Left cardiac atrium (tissue), 4 donors: ENCODE measurements at places on chromosomes 5 and 9. TPM values are rescaled to one million over a fixed set of nuclear protein-coding genes. Genes with fewer than 3 reads are reported as not detected.
A peak's percentile ranks its signal among the peaks of the same experiment; 100 is the strongest.

- no peak for DNase-seq
Observed at GRCh38 chr9:98600631-98601030, 108.1 kb downstream of the GABBR2 start.

DNA sequence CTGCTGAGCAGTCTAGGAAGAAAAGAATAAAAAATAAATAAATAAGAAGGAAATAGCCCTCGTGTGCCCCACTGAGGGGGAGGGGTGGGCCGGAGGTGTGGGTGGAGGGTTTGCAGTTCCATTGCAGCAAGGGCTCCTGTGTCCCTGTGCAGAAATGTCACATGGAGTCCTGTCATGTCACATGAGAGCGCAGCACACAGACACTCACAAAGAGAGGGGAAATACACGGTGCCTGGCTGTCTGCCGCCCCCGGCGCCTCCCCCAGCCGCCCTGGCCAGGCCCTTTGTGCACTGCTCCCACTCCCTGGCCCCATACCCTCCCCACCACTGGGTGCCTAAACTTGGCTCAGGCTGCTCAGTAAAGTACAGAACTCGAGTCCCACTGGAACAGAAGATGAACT lies 55.6 kb upstream of the SPTLC1 start:
- DNase-seq, result no peak

- no peak for DNase-seq
Observed at GRCh38 chr5:171137768-171138525, 171.1 kb upstream of the TLX3 start.

- DNase-seq, result no peak
Observed at GRCh38 chr5:1557114-1557873, 33.5 kb upstream of the LPCAT1 start.

DNA sequence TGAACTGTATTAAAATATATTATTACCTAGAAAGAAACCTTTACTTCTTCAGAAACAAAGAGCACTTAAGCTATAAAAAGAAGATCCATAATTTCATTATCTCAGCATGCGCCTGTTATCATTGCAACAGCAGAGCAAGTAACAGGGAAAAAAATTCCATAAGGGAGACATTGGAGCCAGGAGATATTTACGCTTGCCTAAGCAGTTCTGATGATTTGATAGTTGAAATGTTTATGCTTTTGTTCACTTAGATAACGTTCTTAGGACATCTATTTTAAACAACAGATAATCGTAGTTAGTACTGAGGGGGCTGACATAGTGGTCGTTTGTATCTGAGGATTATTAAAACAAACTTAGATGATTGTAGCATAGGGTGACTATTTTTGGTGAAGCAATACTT lies 252.5 kb downstream of the NNT start:
- DNase-seq, result no peak

- DNase-seq, result no peak
Observed at GRCh38 chr9:69900406-69900805, 79.8 kb downstream of the CFAP95 start.

GRCh38 chr5:175876107-175876506 lies 4.7 kb downstream of the CPLX2 start:
- no peak for DNase-seq

GRCh38 chr9:88949425-88949824 lies 41.8 kb upstream of the S1PR3 start:
- peak; percentile 51 for DNase-seq

- no peak for DNase-seq
Observed at GRCh38 chr9:113355040-113355596, 5.8 kb downstream of the BSPRY start.

- DNase-seq, result no peak
Observed at GRCh38 chr5:135547590-135548254, 12.0 kb upstream of the NEUROG1 start.

Gene INSL4
- total RNA-seq, result not detected

Gene SCGB3A1
- not detected for total RNA-seq

Gene IER5L
- total RNA-seq, result 13.1 TPM

Gene MED10
- total RNA-seq, result 24.5 TPM

Gene CDK9
- total RNA-seq, result 64.2 TPM
